ENCODE measurements at places on chromosomes 1 and 21.

DNA sequence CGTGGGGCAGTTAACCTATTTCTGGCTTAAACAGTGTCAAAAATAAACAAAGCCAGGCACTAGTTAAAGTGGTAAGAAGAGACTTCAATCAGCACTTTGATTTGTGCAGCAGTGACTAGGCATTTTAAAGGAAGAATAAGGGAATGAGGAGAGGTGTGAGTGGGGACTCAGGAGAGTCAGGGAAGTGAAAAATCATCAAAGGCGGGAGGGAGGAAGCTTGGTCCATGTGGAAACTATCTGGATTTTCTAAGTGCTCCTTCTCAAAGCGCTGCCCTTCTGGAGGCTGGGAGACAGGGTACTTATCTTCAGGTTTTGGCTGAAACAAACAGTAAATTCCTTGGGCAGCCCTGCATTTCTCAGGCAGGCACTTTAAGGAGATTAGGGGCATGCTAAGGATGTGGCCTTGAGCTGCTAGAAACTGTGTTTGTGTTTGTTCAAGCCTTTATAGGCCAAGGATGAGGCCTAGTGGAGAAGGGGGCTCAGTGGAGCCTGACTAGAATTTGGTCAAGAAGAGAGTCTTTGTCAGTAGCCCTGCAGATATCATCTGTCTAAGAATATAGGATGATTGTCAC, 486.5 kb downstream of the SIPA1L2 start:
- no peak for DNase-seq

- no peak for DNase-seq
These were observed 43.9 kb upstream of the POFUT2 start for GRCh38 chr21:45331531-45332147.

GRCh38 chr1:237794071-237794470, 96.7 kb downstream of the ZP4 start:
- DNase-seq: no peak

DNA sequence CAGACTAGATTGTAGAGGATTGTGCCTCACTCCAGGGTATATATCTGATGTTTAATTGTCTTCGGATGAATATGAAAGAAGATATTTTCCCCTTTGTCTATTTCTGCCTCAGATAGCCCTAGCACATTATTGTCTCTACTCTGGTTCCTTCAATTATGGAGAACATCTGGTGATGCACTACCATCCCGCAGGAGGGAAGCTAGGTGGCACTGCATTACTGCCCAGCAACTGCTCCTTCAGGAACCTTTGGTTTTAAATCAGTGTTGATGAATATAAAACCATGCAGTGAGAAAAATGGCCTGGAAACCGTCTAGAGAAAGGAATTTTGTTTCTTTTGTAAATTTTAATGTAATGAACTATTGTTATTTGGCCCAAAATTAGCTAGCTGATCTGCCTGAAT, 68.5 kb downstream of the GPR88 start:
- peak; percentile 30 for DNase-seq

DNA sequence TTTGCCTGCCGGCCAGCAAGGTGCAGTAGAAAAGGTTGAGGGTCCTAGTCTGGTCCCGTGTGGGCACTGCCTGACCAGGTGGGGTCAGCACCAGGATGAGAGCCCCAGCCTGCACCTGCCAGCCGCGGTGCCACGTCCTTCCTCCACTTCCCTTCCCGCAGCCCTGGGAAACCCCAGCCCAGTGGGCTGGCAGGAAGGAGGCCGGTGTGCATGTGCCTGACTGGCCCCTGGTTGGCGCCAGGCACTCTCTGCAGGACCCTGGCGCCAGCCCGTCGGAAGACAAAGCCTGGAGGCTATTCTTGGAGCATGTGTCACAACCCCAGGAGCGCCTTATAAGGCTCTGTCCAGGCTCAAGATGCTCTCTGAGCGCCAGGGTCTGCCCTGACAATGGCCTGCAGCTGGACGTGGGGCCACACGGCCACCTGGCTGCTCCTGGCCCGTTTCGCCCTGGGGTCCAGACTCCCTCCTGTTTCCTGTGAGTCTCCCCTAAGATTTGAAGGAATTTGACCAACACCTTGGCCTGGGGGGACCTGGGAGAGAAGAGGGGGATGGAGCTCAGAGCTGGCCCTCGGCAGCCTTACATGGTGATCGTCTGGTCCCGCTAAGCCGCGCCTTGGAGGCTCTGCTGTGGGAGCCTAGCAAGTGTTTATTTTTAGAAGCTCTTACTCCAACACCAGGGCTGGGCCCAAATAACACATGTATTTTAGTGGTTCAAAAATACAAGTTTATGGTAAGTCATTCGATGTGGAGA, 31.9 kb upstream of the POFUT2 start:
- DNase-seq: peak; percentile 85

DNA sequence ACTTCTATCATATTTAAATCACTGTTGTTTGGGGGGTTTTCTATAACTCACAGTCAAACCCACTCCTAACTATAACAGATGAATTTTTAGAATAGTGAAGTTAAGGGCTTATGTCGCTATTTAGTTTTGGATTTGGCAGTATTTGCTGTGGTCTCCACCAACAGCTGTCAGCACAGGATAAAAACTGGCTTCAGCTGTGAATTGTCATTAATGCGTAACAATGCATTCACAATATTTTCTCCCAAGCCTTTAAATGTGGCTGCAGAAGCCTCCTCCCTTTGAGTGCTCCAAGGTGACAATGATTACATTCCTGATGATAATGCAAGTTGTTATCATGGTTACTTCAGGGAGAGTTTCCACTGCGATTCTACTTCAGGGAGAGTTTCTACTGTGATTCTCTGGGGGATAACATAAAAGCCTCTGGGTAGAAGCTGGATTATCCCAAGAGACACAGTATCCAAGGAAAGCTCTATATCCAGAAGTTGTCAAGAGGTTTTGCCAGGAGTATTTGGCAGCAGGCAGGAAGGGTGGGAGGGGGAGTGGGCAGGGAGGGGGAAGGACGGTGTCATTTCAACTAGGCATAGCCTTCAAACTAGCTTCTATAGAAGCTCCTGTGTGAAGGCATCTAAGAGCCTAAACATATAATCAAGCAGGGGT, 14.9 kb upstream of the SMIM12 start:
- no peak for DNase-seq

- no peak for DNase-seq
These were observed 5.0 kb downstream of the C4BPA start for GRCh38 chr1:207109004-207109403.

DNA sequence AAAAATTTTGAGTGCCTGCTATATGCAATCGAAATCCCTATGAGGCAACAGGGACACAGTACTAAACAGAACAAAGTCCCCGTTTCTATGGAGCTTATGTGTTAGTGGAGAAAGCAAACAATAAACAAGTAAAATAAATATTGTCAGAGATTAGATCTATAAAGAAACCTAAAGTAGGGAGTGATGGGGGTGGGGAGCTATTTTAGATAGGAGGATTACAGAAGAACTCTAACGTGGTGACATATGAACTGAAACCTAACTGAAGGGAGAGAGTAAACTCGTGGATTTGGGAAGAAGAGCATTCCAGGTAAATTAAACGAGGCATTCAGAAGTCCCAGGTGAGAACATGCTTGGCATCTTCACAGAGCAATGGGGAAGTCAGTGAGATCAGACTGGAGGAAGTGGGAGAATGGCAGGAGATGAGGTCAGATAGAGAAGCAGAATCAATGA, 154.5 kb downstream of the DENND1B start:
- no peak for DNase-seq

DNA sequence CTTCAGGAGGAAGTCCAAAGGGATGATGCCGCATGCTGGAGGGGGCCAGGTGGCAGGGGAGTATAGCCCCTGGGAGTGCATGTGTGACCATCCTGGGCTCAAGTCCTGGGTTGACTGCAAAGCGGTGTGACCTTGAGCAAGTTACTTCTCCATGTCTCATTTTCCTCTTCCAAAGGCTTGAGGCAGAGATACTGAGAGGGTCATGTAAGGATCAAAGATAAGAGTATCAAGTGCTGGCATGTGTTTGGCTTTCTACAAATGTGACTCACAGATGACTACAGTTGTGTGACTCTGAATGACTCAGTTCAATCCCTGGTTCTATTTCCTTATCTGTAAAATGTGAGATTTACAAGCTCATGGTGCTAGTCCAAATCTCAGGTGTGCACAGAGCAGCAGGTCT, 26.1 kb downstream of the PROK1 start:
- no peak for DNase-seq

- DNase-seq: no peak
These were observed 89.8 kb downstream of the OLFML2B start for GRCh38 chr1:161933592-161934588.

GRCh38 chr1:97947695-97948094, 26.9 kb upstream of the DPYD start:
- DNase-seq: no peak

GRCh38 chr1:19844731-19845495, 29.8 kb upstream of the RNF186 start:
- DNase-seq: no peak

Measured in heart left ventricle (tissue), 16 donors.